ENCODE measurements at places on chromosomes 12 and 14. TPM values are rescaled to one million over a fixed set of nuclear protein-coding genes. Genes with fewer than 3 reads are reported as not detected.

DNA sequence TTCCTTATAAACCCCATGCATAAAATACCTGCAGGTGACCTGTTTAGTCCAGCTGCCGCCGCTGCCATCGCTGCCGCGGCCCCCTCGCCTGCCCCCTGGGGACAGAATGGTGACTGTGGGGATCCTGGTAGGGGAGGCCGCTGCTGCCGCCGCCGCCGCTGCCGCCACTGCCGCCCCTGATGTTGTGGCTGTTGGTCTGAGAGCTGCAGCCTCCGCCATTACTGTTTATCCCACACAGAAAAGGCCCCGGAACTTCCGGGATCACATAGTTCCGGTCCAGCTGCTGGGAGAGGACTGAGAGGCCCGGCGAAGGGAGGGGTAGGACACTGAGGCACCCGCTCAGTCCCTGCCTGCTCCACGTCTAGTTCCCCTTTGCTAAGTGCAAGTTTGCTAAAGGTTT lies 244.9 kb downstream of the C12orf50 start:
- H3K4me1 ChIP-seq = no peaks in the 10 kb centered on the region
- no peak for DNase-seq
- no peak overlapping the region for H3K27ac ChIP-seq

ERGIC2 gene
- total RNA-seq = 61.3 TPM

DNA sequence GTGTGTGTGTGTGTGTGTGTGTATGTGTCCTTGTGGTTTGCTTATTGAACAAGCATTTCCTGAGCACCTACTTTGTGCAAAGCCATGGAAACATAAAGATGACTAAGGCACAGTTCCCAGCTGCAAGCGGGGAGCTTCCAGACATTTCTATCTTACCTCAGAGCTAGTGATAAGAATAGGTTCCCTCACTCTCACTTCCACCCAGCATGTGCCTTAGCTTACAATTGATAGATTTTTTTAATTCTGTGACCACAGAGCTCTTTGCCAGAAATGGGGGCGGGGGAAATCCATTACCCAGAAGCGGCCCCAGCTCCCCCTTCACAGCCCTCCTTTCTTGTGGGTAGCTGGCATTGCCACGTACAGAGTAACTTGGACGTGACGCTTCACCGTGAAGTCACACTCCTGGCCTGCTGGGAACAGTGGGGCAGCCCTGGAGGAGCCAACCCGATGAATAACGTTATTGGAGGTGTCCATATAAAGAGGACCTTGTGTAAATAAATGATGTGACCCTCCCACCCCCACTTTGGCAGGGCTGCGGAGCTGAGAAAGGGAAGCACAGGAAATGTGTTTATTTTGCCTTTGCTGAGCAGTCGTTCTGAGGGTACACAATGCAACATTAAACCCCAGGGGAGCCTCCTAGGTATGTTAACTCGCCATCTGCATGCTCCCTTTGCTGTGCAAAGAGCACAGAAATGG lies 238.9 kb downstream of the CHST11 start:
- peaks cover 31% of the 10 kb centered on the region for H3K4me1 ChIP-seq
- H3K27ac ChIP-seq = peak overlapping the region; percentile 20
- H3K36me3 ChIP-seq = no peaks in the 10 kb centered on the region
- peak; percentile 58 for DNase-seq
- no peaks in the 10 kb centered on the region for H3K27me3 ChIP-seq

- DNase-seq = no peak
- no peaks in the 10 kb centered on the region for H3K36me3 ChIP-seq
- H3K4me3 ChIP-seq = no peak overlapping the region
- H3K4me1 ChIP-seq = no peaks in the 10 kb centered on the region
These were observed 124.1 kb downstream of the ARMH4 start for GRCh38 chr14:58027904-58028303.

- no peak overlapping the region for H3K27ac ChIP-seq
- H3K27me3 ChIP-seq = no peaks in the 10 kb centered on the region
- H3K36me3 ChIP-seq = no peaks in the 10 kb centered on the region
- H3K4me1 ChIP-seq = peaks cover 14% of the 10 kb centered on the region
These were observed 1.3 kb upstream of the ZDHHC17 start for GRCh38 chr12:76762601-76762980.

TRPV4 gene
- total RNA-seq = 2.0 TPM

DNA sequence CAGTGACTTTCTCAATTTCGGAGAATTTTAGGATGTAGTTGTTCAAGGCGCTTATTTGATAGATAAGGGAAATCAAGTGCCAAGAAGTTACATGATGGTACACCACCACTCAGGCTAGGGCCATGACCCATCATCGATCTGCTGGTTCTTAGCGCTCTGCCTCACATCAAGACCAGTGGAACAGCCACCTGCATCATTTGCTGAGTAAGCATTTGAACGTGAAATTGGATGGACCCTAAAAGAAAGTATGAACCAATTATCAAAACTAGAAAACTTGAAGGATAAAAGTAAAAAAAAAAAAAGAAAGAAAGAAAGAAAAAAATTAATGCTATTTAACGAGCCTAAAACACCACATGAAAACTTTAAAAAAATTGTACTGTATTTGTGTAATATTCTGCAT lies 27.5 kb upstream of the KRAS start:
- no peaks in the 10 kb centered on the region for H3K36me3 ChIP-seq
- DNase-seq = no peak
- no peak overlapping the region for H3K27ac ChIP-seq

- no peak overlapping the region for H3K4me3 ChIP-seq
- H3K27me3 ChIP-seq = no peaks in the 10 kb centered on the region
- H3K27ac ChIP-seq = no peak overlapping the region
- no peaks in the 10 kb centered on the region for H3K4me1 ChIP-seq
- no peak for DNase-seq
These were observed 9.0 kb downstream of the LPAR5 start for GRCh38 chr12:6626654-6627283.

- H3K27ac ChIP-seq = peak overlapping the region; percentile 86
- H3K4me3 ChIP-seq = no peak overlapping the region
- no peaks in the 10 kb centered on the region for H3K27me3 ChIP-seq
- peaks cover 11% of the 10 kb centered on the region for H3K4me1 ChIP-seq
- H3K36me3 ChIP-seq = peaks cover 23% of the 10 kb centered on the region
These were observed 17.2 kb downstream of the RILPL1 start for GRCh38 chr12:123516216-123516780.

GRCh38 chr12:24414480-24414879 lies 465.0 kb upstream of the SOX5 start:
- no peaks in the 10 kb centered on the region for H3K27me3 ChIP-seq
- H3K27ac ChIP-seq = no peak overlapping the region
- peak overlapping the region; percentile 31 for H3K4me3 ChIP-seq
- no peaks in the 10 kb centered on the region for H3K36me3 ChIP-seq
- no peak for DNase-seq
- H3K4me1 ChIP-seq = peaks cover 5% of the 10 kb centered on the region

- no peaks in the 10 kb centered on the region for H3K36me3 ChIP-seq
- no peak for DNase-seq
- H3K27me3 ChIP-seq = no peaks in the 10 kb centered on the region
- H3K27ac ChIP-seq = no peak overlapping the region
- H3K4me3 ChIP-seq = no peak overlapping the region
- no peaks in the 10 kb centered on the region for H3K4me1 ChIP-seq
These were observed 106.8 kb downstream of the EGLN3 start for GRCh38 chr14:33844118-33844517.

GRCh38 chr14:91554535-91555332 lies 44.6 kb upstream of the PPP4R3A start:
- no peaks in the 10 kb centered on the region for H3K36me3 ChIP-seq
- no peak overlapping the region for H3K4me3 ChIP-seq
- H3K4me1 ChIP-seq = no peaks in the 10 kb centered on the region

MLF2 gene
- 179 TPM for total RNA-seq

GRCh38 chr12:47032644-47033043 lies 46.8 kb upstream of the PCED1B start:
- peaks cover 11% of the 10 kb centered on the region for H3K4me1 ChIP-seq
- H3K27me3 ChIP-seq = no peaks in the 10 kb centered on the region
- no peaks in the 10 kb centered on the region for H3K36me3 ChIP-seq
- H3K4me3 ChIP-seq = peak overlapping the region; percentile 20
- no peak overlapping the region for H3K27ac ChIP-seq

ETFBKMT gene
- 2.5 TPM for total RNA-seq

DNA sequence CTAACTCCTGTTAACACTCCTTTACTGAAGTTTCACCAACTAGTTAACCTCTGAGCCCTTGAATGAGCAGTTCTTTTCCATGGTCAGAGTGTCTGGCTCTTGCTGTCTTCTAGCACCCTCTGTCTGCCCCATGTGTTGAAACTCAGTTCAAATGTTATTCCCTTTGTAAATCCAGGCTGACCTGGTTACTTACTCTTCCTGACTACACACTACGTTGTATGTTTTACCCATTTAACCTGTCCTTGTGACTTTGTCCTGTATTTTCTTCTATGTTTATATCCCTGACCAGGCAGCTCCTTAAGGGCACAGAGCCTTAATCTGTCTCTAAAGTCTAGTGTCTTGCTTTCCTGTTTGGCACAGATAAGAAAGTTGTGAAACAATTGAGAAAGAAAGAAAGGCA lies 389.0 kb upstream of the RPL10L start:
- DNase-seq = no peak
- H3K27me3 ChIP-seq = no peaks in the 10 kb centered on the region
- H3K4me1 ChIP-seq = no peaks in the 10 kb centered on the region
- no peaks in the 10 kb centered on the region for H3K36me3 ChIP-seq
- H3K27ac ChIP-seq = no peak overlapping the region

GRCh38 chr12:13365748-13366366 lies 169.3 kb downstream of the EMP1 start:
- no peaks in the 10 kb centered on the region for H3K36me3 ChIP-seq
- H3K27me3 ChIP-seq = no peaks in the 10 kb centered on the region
- H3K4me3 ChIP-seq = no peak overlapping the region
- no peak overlapping the region for H3K27ac ChIP-seq

GRCh38 chr14:76763096-76764041 lies 2.1 kb downstream of the VASH1 start:
- no peaks in the 10 kb centered on the region for H3K36me3 ChIP-seq
- peaks cover 55% of the 10 kb centered on the region for H3K4me1 ChIP-seq

KCNJ8 gene
- total RNA-seq = 7.0 TPM

GRCh38 chr14:32383364-32384009 lies 54.4 kb downstream of the AKAP6 start:
- H3K27ac ChIP-seq = no peak overlapping the region
- no peaks in the 10 kb centered on the region for H3K4me1 ChIP-seq

DNA sequence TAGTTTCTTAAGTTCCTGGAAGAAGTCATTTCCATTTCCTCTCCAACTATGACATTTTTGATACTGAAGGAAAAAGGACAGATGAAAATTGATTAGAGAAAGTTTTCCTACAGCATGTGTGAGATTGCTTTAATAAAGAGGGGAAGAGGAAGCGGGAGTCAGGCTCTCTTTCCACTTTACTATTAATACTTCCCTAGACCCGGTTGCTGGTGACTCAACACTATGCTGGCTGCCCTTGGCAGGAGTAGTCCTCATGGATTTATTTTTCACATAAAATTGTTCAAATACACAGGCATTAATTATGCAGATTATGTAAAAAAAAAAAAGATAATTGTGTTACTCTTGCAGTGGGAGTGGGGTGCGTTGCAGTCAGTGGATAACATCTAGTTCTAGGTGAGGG lies 293.4 kb downstream of the EGLN3 start:
- no peaks in the 10 kb centered on the region for H3K4me1 ChIP-seq
- H3K27me3 ChIP-seq = no peaks in the 10 kb centered on the region
- no peaks in the 10 kb centered on the region for H3K36me3 ChIP-seq

- H3K4me3 ChIP-seq = peak overlapping the region; percentile 96
- DNase-seq = no peak
- peaks cover 16% of the 10 kb centered on the region for H3K36me3 ChIP-seq
- peak overlapping the region; percentile 96 for H3K27ac ChIP-seq
- no peaks in the 10 kb centered on the region for H3K27me3 ChIP-seq
These were observed 595 bp upstream of the METAP2 start for GRCh38 chr12:95473231-95473883.

- H3K27ac ChIP-seq = no peak overlapping the region
- H3K4me1 ChIP-seq = no peaks in the 10 kb centered on the region
- H3K27me3 ChIP-seq = no peaks in the 10 kb centered on the region
These were observed 24.7 kb upstream of the RNASE1 start for GRCh38 chr14:20827326-20827725.

IRF9 gene
- 74.8 TPM for total RNA-seq

DNA sequence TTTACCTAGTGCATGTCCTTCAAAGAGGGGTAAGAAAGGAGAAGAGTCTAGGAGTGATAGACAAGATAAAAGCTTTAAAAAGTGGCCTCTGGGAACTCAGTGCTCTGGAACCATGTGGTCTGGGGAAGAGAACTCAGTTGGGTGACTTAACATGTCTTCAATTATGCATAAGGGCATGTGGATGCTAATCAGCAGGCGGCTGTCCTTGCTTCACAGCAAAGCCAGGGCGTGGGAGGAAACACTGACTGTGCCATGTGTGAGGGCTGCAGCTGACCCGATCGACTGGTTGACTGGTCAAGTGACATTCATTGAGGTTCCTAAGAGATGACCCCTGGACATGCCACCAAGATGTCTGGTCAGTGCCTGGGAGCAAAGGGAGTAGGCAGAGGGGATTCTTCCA lies 1053.8 kb downstream of the BCL11B start:
- H3K4me3 ChIP-seq = no peak overlapping the region
- H3K4me1 ChIP-seq = no peaks in the 10 kb centered on the region
- no peak overlapping the region for H3K27ac ChIP-seq
- no peak for DNase-seq
- H3K36me3 ChIP-seq = no peaks in the 10 kb centered on the region
- no peaks in the 10 kb centered on the region for H3K27me3 ChIP-seq

MPHOSPH9 gene
- total RNA-seq = 7.6 TPM

GRCh38 chr12:84913129-84913515 lies 523 bp upstream of the SLC6A15 start:
- peaks cover 19% of the 10 kb centered on the region for H3K4me1 ChIP-seq
- peak overlapping the region; percentile 68 for H3K4me3 ChIP-seq
- H3K27ac ChIP-seq = no peak overlapping the region
- H3K27me3 ChIP-seq = no peaks in the 10 kb centered on the region
- no peaks in the 10 kb centered on the region for H3K36me3 ChIP-seq

DNA sequence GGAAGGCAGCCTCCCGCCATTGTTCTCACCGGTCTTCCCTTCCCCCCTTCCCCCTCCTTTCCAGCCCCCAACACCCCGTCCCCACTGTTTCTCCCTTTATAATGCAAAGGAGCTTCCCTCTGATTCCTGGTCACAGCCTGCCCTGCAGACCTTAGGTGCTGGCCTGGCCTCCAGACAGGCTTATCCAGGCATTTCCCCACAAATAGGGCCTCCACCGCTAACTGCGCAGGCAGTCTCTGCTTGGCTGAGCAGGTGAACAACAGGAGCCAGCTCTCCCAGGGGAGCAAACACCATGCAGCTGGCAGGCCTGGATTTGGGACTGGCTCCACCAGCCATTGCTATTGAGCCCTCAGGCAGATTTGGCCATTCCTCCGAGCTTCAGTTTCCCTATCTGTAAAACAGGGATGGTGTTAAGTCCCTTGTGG lies 46.0 kb downstream of the SMIM41 start:
- H3K27me3 ChIP-seq = no peaks in the 10 kb centered on the region
- no peaks in the 10 kb centered on the region for H3K36me3 ChIP-seq
- H3K27ac ChIP-seq = no peak overlapping the region
- no peak overlapping the region for H3K4me3 ChIP-seq

DNA sequence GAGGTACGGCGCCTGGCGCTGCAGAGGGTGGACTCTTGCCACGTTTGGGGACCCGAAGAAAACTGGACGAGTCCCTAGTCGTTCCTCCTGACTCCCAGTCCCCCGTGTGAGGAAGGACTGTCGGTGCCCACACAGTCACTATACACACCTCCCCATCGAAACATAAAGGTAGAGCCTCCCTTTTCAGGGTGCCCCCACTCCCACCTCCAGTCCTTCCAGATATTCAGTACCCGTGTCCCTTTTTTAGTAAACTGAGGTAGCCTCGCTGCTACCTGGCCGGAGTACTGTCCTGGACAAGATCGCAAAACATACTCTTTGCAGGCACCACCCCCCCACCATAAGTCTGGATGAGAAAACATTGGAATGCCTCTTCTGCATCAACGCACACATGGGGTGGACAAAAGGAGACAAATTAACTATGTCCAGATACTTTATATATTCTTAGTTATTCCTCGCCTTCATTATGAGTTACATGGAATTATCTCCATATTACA lies 610 bp upstream of the KMT2D start:
- no peaks in the 10 kb centered on the region for H3K36me3 ChIP-seq
- H3K4me1 ChIP-seq = peaks cover 37% of the 10 kb centered on the region
- peak overlapping the region; percentile 94 for H3K4me3 ChIP-seq
- no peak for DNase-seq

IFNG-AS1 gene
- total RNA-seq = 0.92 TPM
